Activated T-cell treated with anti-CD3 and anti-CD28 coated beads, Interleukin-2, amount 50 U/mL, for 4 hours (primary cell): ENCODE measurements at places on chromosomes 7 and 10. TPM values are rescaled to one million over a fixed set of nuclear protein-coding genes. Genes with fewer than 3 reads are reported as not detected.

DNA sequence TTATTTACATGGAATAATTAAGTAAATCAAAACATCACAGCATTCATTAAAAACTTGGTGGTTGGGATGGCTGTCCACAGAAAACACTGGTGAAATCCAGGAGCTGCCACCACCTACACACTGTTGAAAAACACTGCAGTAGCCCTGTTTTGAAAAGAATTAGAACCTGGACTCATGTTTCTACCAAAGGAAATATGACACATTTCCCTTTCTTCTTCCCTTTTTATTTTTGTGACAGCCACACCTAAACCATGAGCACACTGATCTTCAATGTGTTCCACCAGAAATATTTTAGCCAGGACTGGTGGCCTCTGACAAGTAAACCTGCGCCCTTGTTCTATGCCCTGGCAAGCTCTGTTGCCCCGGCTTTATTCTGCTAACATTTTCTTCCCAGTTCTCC is 3.3 kb downstream of the TMEM140 start:
- no peak for DNase-seq

DNA sequence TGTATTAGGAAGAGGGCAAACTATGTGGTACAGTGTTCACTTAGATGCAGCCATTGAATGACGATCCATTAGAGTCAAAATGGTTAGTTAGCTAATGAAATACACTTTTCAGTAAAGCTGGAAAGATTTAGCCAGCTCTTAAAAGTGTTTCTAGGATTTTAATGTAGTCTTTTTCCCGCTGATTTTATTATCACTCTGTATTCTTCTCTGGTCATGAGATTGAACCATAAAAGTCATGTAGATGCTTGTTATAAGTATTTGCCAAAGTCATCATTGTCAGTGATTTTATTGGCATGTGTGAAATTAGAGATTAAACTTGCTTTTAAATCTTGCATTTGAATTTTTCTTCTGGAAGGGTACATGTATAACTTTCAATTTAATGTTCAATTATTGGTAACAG is 93.8 kb downstream of the ADK start:
- no peak for DNase-seq

- DNase-seq: no peak
Observed at GRCh38 chr7:133358708-133359107, 105.8 kb downstream of the EXOC4 start.

GRCh38 chr10:106547047-106547635 is 617.4 kb downstream of the SORCS1 start:
- no peak for DNase-seq

DNA sequence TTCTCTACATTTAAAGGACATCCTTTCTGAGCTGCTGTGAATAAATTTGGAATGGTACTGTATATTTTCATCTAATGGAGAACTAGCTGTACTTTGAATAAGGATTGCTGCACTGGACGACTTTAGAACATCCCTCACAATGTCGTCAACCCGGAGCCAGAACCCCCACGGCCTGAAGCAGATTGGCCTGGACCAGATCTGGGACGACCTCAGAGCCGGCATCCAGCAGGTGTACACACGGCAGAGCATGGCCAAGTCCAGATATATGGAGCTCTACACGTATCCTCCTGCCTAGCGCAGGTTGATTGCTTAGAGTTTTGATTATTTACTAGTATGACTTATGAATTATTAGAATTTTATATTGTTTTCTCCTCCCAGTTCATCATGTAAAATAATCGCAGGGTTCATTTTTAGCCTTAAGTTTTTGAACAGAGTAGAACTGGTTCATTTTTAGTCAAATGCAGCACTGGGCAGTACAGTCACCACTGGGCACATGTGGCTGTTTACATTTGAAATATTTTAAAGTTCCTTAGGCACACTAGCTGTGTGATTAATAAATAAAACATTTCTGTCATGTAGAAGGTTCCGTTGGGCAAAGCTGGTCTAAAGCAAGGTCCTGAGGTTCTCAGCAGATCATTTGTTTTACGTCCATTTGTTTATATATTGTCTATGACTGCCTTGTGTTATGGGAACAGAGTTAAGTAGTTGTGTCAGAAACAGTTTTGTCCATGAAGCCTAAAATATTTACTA is 31.5 kb downstream of the CUL1 start:
- DNase-seq: no peak

GRCh38 chr7:940599-941408 is 13.7 kb downstream of the ADAP1 start:
- DNase-seq: no peak

DNA sequence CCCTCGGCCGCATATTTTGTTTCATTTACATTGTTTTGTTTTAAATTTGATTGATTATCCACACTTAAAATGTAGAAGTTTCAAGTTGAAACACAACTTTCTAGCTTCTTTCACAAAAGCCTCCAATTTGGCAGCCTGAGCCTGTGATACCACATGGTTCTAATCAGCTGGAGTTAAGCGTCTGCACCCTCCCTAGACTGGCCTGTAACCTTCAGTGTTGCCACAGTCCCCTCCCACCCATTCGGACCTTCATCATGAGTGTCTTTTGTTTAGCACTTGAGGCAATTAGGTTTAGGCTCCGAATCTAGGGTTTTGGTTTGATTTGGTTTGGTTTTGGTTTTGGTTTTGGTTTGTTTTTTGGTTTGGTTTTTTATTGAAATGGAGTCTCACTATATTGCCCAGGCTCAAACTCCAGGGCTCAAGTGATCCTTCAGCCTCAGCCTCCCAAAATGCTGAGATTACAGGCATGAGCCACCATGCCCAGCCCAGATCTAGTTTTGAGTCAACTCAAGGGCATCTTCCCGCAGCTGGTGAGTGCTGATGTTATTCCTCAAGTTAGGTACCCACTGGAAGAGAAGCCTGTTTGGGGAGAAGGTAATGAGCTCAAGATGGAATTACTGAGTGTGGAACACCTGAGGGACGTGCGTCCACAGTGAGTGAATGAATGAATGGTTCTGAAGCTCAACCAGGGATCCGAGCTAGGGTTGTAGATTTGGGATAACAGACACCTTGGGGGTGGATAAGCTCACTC is 201.4 kb downstream of the HECW1 start:
- no peak for DNase-seq

GRCh38 chr7:29620556-29620930 is 56.9 kb downstream of the PRR15 start:
- DNase-seq: no peak

DNA sequence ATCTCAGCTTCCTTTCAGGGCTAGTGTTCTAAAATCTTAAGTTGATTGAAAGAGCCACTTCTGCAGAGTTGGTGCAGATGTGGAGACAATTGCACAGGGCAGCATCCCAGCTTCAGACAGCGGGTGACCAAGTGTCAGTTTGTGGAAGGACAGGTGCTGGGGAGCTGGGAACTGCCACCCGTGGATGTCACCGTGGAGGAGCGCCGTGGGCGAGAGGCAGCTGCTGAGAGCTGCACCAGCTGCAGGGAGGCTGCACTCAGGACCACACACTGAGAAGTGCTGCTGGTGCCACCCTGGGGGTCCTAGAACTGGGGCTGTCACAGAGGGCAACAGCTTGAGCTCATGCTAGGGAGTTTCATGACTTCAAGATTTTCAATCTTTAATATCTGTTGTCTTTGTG is 543.0 kb upstream of the FZD8 start:
- DNase-seq: no peak

DNA sequence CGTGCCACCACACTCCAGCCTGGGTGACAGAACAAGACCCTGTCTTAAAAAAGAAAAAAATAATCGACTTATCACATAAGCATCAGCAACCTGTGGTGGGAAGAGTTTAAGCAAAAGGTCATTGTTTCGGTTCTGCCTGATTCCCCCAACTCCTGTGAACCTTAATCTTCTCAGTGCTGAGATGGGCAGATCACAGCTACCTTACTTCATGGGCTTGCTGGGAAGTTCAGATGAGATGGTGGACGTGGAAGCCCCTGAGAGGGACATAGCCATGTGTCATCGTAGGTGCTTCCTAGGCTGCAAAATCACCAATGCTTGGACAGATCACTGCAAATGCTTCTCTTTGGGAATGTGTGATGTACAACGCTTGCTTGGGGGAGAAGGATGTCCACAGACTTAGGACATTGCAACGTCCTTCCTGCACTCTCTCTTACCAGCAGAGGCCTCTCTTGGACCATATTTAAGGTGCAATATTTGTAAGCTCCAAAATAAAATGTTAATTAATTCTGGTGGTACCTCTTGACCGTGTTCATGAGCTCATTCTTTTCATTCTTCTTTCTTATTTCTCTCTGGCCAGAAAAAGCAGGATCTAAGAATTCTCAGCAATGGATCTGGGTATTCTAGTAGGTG is 8.6 kb downstream of the GJD4 start:
- DNase-seq: no peak

- DNase-seq: no peak
Observed at GRCh38 chr10:43263551-43264343, 3.1 kb downstream of the RASGEF1A start.

DNA sequence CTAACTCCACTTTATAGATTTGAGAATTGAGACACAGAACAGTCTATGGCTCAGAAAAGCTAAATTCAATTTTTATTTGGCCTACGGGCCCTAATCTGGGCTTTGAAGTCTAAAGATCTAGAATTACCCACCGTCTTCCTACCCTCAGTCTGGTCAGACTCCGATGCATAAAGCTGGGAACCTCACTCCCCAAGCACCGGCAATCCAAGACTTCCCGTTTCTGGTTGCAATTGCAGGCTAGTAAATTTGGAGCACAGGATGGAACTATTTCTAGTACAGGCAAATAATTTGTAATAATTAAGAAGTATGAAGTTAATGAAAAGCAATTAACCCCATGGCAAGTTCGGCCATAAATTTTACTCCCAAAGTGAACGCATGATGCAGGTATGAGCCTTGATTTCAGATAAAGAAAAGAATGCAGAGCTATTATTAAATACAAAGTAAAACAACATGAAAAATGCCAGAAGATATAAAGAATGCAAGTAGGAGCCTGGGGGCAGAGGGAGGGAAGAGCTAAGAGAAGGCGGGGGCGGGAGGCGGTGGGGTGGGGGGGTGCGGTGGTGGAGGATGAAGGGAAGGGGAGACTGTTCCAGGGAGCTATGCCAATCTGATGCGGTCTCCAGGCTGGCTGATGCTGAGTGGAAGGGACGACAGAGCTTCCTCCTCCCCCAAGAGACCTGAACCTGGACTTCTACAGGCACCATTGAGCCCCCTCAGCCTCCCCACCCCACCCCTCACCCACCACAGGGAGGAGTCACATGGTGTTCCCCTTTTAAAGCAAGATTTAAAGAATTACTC is 45.1 kb downstream of the BPGM start:
- DNase-seq: no peak

- DNase-seq: no peak
Observed at GRCh38 chr10:986137-986825, 2.0 kb upstream of the GTPBP4 start.

DNA sequence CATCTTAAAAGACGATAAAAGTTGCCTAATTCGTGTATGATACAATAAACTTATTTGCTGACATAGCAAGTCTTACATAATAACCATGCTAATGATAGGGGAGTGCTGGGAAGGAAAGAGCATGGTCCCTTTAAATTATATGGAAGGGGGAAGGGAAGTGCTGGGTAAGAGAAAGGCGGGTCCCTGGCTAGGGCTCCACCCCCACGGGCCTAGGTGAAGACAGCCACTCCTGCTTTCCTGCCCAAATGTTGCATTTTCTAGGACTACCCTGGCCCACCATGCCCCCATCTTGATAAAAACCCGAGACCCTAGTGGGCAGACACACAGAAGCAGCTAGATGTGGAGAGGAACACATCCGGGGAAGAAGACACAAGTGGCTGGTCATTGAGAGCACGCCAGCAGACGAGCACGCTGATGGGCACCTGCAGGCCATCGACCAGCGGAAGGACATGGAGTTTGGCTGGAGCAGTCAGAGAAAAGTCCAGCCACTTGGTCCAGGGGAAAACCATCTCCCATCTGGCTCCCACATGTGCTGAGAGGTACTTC is 328.7 kb downstream of the ARL4A start:
- DNase-seq: no peak

DNA sequence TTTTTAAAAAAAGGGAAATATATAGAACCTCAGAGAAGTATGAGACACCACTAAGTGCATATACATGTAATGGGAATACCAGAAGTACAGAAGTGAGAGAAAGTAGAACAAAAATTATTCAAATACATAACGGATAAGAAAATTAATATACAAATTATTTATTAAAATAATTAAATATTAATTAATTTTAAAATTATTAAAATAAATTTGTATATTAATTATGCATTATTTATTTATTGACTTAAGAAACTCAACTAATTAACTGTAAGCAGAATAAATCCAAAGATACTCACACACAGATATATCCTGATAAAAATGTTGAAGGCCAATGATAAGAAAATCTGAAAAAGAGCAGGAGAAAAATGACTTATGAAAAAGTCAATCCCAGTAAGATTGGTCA is 1333.5 kb upstream of the CELF2 start:
- DNase-seq: no peak

GRCh38 chr7:50210706-50211115 is 93.8 kb upstream of the IKZF1 start:
- no peak for DNase-seq

DNA sequence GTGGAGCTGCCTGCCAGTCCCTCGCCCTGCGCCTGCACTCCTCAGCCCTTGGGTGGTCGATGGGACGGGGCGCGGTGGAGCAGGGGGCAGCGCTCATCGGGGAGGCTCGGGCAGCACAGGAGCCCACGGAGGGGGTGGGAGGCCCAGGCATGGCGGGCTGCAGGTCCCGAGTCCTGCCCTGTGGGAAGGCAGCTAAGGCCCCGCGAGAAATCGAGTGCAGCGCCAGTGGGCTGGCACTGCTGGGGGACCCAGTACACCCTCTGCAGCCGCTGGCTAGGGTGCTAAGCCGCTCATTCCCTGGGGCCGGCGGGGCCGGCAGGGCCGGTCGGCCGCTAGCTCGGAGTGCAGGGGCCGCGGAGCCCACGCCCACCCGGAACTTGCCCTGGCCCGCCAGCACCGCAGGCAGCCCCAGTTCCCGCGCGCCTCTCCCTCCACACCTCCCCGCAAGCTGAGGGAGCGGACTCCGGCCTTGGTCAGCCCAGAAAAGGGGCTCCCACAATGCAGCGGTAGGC is 565.9 kb upstream of the NRG3 start:
- DNase-seq: no peak

GRCh38 chr7:18900236-18900635 is 217.2 kb downstream of the TWIST1 start:
- DNase-seq: no peak

GRCh38 chr7:155594163-155594732 is 47.9 kb upstream of the CNPY1 start:
- no peak for DNase-seq

DNA sequence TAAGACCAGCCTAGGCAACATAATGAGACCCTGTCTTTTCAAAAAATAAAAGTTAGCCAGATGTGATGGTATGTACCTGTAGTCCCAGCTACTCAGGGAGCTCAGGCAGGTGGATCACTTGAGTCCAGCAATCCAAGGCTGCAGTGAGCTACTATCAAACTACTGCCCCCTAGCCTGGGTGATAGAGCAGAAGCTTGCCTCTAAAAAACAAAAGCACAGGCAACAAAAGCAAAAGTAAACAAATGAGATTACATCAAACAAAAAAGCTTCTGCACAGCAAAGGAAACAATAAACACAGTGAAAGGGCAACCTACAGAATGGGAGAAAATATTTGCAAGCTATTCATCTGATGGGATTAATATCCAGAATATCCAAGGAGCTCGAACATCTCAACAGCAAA is 65.4 kb downstream of the FANK1 start:
- DNase-seq: no peak

GRCh38 chr7:26437003-26437532 is 145.4 kb downstream of the SNX10 start:
- no peak for DNase-seq

The AKR1C4 gene
- total RNA-seq: not detected

The SYCE1 gene
- 0.43 TPM for total RNA-seq

The LRIT2 gene
- total RNA-seq: not detected

The SPDYE6 gene
- not detected for total RNA-seq

The WNT8B gene
- not detected for total RNA-seq

The ITGB8 gene
- total RNA-seq: 0.19 TPM

The IFIT5 gene
- total RNA-seq: 10.7 TPM

The RSBN1L gene
- total RNA-seq: 20.7 TPM

The PAPSS2 gene
- total RNA-seq: 0.43 TPM
